ENCODE measurements at places on chromosomes 13 and 19.

DNA sequence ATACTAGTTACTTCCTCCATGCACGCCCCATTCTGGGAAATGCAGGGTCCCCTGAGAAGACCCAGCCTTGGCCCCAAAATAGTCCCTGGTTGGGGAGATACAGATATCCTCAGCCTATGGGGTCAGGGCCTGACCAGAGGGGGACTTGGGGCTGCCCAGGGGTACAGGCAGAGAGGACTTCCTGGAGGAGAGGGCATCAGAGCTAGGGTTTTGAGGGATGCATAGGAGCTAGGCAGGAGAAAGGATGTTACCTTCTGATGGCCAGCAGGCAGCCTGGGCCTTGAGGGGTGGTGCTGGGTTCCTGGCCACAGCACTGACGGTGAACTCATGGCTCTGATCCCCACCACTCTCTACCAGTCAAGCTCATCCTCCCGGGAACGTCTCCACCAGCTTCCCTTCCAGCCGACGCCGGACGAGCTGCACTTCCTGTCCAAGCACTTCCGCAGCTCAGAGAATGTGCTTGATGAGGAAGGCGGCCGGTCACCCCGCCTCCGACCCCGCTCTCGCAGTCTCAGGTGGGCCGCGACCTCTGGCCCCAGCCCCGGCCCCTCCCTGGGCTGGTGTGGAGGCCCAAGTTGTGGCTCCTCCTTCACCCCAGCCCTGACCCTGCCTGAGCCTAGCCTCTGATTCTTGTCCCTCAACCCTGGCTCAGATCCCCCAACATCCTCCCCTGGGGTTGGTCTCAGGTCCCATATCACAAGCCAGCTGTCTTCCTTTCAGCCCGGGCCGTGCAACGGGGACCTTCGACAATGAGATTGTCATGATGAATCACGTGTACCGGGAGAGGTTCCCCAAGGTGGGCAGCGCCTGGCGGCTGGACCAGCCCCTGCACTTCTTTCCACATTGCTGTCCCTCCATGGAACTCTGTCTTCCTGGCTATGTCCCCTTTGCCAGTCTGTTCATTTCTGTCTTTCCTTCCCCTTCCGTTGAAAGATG lies 25.6 kb downstream of the MAST3 start:
- no peak for DNase-seq

DNA sequence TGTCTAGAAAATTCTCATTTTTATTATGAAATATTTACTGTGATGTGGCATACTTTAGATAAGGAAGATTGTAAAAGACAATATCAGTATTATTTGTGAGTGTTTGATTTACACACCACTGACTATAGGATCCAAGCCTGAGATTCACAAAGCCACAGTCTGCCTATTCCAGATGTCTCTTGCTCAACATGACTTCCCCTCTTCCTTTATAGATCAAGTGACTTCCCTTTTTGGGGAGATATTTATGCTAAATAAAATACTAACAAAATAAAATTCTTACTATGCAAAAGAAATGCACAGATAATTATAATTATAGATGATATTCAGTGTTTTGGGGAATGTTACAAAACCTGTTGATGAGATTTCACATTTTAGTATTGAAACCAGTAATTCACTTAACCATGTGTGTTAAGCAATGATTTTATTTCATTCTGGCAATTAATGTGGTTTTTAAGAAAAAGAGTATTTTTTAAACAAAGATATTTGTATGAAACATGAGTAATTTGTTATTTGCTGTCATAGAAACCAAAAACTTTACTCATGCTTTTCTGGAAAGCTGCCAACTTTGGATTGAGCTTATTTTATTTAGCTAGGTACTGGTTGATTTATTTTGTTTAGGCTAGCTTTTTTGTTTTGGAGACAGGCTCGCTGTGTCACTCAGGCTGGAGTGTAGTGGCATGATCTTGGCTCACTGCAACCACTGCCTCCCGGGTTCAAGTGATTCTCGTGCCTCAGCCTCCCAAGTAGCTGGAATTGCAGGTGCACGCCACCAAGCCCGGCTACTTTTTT lies 13.7 kb upstream of the GPR183 start:
- peak; percentile 61 for DNase-seq

GRCh38 chr19:28290963-28291657 lies 921.8 kb downstream of the UQCRFS1 start:
- DNase-seq = no peak

- no peak for DNase-seq
These were observed 14.9 kb downstream of the STK11 start for GRCh38 chr19:1220477-1220930.

- DNase-seq = peak; percentile 97
These were observed 53.3 kb upstream of the ZNF527 start for GRCh38 chr19:37317403-37318209.

DNA sequence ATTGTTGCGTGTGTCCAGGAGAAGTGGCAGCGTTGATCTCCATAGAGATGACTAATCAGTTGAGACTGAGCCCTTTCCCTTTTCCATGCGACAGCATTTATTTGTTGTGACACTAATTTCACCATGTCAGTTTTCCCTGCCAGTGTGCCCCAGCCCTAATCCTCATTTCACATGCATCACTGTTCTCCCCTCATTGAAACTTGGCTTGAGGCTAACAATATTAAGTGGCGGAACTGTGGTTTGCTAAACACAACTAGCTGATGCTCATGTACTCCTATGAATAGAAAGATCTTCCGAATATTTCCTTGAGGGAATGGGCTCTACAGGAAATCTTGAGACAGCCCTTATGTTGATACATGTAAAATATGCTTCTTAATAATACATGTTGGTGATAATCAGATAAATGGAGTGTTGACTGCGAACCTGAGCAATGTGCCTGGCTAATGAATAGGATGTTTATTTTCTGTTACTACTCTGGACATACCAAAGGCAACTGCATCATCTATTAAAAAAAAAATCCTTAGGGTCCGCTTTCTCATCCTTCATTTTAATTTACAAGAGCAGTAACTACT lies 258.6 kb downstream of the ATP8A2 start:
- no peak for DNase-seq
